Stomach (tissue), 19 donors: ENCODE measurements at places on chromosomes 16 and 17. TPM values are rescaled to one million over a fixed set of nuclear protein-coding genes. Genes with fewer than 3 reads are reported as not detected.

DNA sequence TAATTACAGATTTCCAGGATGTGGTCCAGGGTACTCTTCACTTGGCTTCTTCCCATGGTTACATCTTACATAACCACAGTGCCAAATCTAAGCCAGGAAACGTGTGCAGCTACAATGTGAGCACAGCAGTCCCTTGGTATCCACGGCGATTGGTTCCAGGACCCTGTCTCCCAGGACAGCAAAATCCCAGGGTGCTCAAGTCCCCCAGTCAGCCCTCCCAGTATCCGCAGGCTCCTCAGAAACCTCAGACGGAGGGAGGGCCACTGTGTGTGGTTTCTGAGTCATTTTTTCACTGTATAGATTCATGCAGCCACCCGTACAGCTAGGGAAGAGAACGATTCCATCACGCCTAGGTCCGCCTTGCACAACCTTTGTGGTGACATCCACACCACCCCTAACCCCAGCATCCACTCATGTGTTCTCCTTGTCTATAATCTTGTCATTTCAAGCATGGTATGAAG is 11.1 kb upstream of the ATP2C2 start:
- DNase-seq, result no peak
- H3K4me1 ChIP-seq, result peaks cover 16% of the 10 kb centered on the region
- no peak overlapping the region for H3K4me3 ChIP-seq
- no peaks in the 10 kb centered on the region for H3K27me3 ChIP-seq
- H3K27ac ChIP-seq, result no peak overlapping the region
- no peaks in the 10 kb centered on the region for H3K36me3 ChIP-seq

DNA sequence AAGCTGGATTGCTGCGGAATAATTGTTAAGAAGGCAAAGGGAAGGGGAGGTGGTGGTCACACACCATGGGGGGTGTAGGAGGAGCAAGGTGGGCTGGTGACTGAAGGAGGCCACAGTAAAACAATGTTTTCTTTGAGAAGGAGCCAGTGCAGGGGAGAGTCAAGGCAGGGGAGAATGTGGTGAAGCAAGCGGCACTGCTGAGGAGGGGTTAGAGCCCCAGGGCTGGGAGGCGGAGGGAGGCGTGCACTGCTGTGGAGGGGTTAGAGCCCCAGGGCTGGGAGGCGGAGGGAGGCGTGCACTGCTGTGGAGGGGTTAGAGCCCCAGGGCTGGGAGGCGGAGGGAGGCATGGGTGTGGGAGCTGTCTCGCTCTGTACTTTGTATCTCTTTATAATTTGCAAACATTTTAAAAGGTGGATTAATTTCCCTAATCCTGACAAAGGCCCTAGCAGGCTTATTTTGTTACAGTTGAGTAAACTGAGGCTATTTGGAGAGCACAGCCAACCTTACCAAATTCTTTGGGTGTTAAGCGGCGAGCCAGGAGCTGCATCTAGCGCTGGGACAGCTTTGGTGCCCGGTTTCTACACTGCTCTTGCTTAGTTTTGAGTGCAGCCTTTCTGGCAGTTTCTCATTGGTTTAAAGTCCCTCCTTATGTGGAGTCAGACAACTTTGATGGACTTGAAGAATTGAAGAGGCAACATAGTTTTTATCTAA is 20.9 kb downstream of the RPTOR start:
- H3K27ac ChIP-seq, result no peak overlapping the region
- no peaks in the 10 kb centered on the region for H3K36me3 ChIP-seq
- DNase-seq, result no peak
- H3K4me3 ChIP-seq, result no peak overlapping the region
- H3K4me1 ChIP-seq, result no peaks in the 10 kb centered on the region

DNA sequence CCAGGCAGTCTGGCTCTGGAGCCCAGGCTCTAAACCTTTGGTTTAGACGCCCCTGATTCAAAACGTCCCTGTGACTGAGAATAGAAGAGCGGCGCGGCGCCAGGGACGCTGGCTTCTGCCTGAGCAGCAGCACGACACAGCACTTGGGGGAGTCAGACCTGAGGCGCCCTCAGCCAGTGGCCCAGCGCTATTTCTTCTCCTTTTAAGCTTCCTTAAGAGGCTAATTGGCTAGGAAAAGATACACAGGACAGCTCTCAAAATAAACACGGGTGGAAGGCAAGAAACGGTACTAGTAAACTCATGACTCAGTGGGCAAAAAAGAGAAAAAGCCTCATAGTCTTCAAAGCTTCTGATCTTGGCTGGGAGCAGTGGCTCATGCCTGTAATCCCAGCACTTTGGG is 34.9 kb downstream of the GTF3C1 start:
- DNase-seq, result no peak
- H3K27ac ChIP-seq, result peak overlapping the region; percentile 58
- no peaks in the 10 kb centered on the region for H3K27me3 ChIP-seq
- H3K4me1 ChIP-seq, result peaks cover 21% of the 10 kb centered on the region
- no peak overlapping the region for H3K4me3 ChIP-seq
- peaks cover 99% of the 10 kb centered on the region for H3K36me3 ChIP-seq

DNA sequence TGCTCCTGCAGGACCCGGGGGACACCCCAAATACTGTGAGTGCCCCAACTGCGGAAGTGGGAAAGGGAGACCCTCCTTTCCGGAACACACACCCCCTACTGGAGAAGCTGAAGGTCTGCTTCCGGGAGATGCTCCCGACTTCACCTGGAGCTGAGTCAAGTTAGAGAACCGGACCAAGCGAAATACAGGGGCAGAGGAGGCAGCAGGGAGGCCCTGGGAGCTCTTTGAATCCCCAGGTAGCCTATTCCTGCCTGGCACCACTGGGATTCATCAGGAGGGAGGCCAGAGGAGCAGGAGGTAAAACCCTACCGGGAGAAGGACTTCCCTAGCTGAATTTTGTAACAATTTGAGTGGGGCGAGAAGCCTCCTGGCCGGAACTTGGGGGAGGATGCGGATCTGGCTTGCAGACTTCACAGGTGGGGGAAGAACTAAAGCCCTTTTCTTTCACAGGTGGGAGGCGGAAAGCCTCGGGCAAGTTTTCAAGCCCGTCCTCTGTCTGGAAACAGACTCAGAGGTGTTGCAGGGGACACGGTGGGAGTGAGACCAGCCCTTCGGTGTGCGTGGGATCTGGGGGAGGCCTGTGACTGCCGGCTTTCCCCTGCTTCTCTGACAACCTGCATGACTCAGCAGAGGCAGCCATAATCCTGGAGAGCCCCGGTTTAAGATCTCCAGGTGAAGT is 22.4 kb upstream of the TEKT1 start:
- H3K27me3 ChIP-seq, result no peaks in the 10 kb centered on the region
- no peak overlapping the region for H3K4me3 ChIP-seq
- DNase-seq, result no peak
- no peak overlapping the region for H3K27ac ChIP-seq

- no peak overlapping the region for H3K27ac ChIP-seq
- H3K36me3 ChIP-seq, result no peaks in the 10 kb centered on the region
Measured at GRCh38 chr17:45936610-45937009, 42.3 kb downstream of the MAPT start.

DNA sequence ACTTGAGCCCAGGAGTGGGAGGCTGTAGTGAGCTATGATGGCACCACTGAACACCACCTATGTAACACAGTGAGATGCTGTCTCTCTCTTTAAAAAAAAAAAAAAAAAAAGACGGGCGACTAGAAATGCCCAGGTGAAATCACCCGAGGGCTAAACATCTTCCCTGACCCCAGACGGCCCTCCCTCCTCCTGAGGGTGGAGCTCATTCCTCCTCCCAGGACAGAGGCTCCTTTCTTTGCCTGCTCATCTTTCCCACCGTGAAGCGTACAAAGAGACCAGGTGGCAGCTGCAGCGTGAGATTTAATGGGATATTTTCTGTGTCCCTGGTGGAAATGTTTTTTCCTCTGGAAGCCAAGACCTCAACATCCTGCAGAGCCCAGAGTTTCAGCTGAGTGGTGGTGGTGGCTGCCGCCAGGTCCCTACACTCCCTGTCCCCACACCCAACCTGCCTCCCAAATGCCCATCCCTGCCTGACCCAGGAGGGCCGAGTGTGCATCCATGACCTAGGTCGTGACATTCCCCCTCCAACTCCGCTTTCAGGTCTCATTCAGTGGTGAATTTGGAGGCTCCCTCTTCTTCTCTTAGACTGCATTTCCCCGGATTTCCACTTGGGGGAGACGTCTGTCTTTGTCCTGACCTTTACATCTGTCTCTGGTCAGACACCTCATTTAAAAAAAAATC is 14.4 kb upstream of the GPRC5B start:
- H3K27ac ChIP-seq, result no peak overlapping the region
- peak; percentile 46 for DNase-seq
- H3K4me3 ChIP-seq, result no peak overlapping the region
- H3K36me3 ChIP-seq, result no peaks in the 10 kb centered on the region
- peaks cover 15% of the 10 kb centered on the region for H3K27me3 ChIP-seq
- no peaks in the 10 kb centered on the region for H3K4me1 ChIP-seq

DNA sequence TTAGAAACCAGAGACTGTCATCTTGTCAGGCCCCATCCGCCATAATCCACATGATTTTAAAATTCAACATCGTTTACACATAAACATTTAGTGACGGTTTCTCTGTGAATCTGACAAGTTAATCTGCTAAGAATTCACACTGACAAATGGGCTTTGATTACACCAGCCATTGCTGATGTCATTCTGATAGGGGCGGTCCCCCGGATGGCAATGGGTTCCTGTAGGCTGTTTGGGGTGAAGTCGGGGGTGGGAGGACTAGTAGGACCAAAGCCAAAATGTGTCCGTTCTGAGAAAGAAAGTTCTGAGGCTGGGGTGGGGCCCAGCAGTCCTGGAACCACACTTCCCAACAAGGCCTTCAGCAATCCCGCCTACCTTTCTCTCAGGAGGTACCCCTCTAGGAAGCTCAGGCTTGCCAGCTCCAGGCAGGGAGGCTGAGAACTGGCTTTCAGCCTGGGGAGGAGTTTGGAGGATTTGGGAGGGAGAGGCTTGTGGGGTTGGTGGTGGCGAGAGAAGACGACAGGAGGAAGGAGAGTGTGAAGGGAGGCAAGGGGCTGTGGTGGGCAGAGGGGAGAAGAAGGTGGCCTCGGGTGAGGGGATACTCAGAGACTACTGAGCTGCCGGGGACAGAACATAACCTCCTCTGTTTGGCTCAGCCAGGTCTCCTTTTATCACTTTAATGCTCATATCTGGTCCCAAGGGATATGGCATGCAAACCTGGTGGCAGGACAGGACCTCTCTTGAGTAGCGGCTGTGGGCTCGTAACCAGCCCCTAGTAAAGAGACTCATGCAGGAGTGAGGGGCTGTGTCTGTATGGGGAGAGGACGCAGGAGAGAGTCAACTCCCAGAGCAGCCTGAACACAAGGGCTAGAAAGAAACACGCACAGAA is 8.6 kb downstream of the HIC1 start:
- peaks cover 61% of the 10 kb centered on the region for H3K4me1 ChIP-seq
- H3K36me3 ChIP-seq, result peaks cover 83% of the 10 kb centered on the region
- peak overlapping the region; percentile 94 for H3K27ac ChIP-seq
- no peak for DNase-seq
- no peak overlapping the region for H3K4me3 ChIP-seq
- H3K27me3 ChIP-seq, result peaks cover 22% of the 10 kb centered on the region

DNA sequence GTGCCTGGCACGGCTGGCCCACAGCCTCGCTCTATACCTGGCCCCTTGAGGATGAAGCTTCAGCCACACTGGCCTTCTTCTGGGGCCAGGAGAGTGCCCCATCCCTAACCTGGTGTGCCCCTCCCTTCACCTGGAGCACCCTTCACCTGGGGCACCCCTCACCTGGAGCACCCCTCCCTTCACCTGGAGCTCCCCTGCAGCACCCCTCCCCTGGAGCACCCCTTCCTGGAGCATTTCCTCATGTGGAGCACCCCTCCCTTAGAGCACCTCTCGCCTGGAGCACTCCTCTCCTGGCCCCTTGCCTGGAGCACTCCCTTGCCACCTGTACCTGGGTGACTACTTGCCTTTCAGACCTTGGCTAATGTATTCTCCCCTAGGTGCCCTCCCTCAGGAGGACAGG is 2.4 kb upstream of the FBXL16 start:
- H3K36me3 ChIP-seq, result no peaks in the 10 kb centered on the region
- peaks cover 15% of the 10 kb centered on the region for H3K4me1 ChIP-seq
- no peak overlapping the region for H3K4me3 ChIP-seq
- H3K27ac ChIP-seq, result no peak overlapping the region

DNA sequence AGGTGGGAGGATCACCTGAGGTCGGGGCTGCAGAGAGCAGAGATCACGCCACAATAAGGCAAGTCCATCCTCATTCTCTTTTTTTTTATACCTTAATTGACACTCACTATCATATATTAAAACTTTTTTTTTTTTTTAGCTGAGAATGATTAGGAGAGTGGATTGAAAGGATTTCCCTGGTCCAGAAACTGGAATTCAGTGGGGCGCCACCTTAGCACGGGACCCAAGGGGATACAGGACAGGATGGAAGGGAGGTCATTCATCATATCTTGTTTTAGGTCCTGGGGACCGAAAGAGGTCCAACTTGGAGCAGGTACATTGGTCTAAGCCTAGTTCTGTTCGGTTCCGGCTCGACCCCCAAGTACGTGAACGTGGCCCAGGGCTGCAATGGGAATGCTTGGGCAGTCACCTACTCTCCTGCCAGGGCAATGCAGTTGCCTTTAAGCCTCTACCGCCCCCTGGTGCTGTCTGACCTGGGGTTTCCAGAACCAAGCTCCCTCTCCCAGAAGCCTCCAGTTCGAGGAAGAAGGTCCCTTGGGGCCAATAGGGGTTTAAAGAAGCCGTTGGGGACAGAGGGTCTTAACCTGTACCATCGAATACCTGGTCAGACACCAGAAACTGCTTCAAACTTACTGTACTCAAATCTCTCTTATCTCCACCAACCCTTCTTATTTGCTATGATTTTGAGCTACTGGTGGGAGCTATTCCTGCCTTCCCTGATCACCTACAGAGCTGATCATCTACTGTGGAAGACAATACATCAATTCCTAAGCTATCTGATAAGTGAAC is 19.9 kb upstream of the GPATCH8 start:
- H3K4me3 ChIP-seq, result no peak overlapping the region
- no peaks in the 10 kb centered on the region for H3K4me1 ChIP-seq
- no peaks in the 10 kb centered on the region for H3K27me3 ChIP-seq
- H3K36me3 ChIP-seq, result no peaks in the 10 kb centered on the region

DNA sequence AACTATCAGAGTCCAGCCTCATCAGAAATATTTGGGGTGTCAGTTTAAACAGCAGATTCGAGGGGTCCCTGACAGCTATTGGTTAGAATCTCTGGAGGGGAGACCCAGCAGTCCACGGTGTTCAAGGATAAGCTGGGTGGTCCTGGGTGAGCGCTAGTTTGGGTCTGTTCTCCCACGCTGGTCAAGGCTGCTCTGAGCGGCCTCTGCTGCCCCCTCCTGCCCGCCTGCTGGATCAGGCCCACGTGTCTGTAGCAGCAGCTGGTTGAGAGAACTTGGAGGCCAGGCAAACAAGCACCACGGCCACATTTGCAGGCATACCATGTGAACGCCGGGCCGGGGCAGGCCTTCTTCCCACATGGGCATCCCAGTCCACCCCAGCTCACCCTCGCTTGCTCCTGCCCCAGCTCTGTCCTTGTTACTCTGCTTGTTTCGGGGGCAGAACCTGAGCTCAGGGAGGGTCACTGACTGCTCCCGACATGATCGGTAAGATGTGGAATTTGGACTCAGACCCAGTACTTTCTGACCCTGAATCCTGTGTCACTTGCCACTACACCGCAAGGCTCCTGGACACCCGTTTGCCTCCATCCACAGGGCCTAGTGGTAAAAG is 7.4 kb downstream of the FOXF1 start:
- no peaks in the 10 kb centered on the region for H3K27me3 ChIP-seq
- peak overlapping the region; percentile 71 for H3K27ac ChIP-seq
- peaks cover 34% of the 10 kb centered on the region for H3K4me1 ChIP-seq
- peak overlapping the region; percentile 53 for H3K4me3 ChIP-seq
- peak; percentile 91 for DNase-seq

GRCh38 chr16:53737552-53737951 is 33.6 kb downstream of the FTO start:
- H3K36me3 ChIP-seq, result no peaks in the 10 kb centered on the region
- H3K4me1 ChIP-seq, result peaks cover 37% of the 10 kb centered on the region
- no peak overlapping the region for H3K4me3 ChIP-seq
- H3K27ac ChIP-seq, result no peak overlapping the region
- DNase-seq, result no peak

Gene MYH11
- total RNA-seq, result 1,909 TPM

Gene PLA2G10
- not detected for total RNA-seq
